Aorta (tissue), 5 donors: ENCODE measurements at places on chromosomes 3 and 15. TPM values are rescaled to one million over a fixed set of nuclear protein-coding genes. Genes with fewer than 3 reads are reported as not detected.

The ANKDD1A gene
- 22.3 TPM for total RNA-seq

The SLC38A3 gene
- total RNA-seq: 0.19 TPM

The AVEN gene
- 18.1 TPM for total RNA-seq

The ECE2 gene
- total RNA-seq: not detected

The IL1RAP gene
- 17.2 TPM for total RNA-seq

The CHRNA5 gene
- 1.6 TPM for total RNA-seq

The TIMP4 gene
- 8.3 TPM for total RNA-seq
